Epithelial cell of proximal tubule (primary cell): ENCODE measurements at places on chromosomes 12 and 14. TPM values are rescaled to one million over a fixed set of nuclear protein-coding genes. Genes with fewer than 3 reads are reported as not detected.

Gene PLA2G1B
- total RNA-seq, result not detected in 2 replicates

Gene MTHFD1
- total RNA-seq, result 42.1 and 122 TPM in 2 replicates

GRCh38 chr12:101779626-101780025 is 40.4 kb upstream of the SYCP3 start:
- no peak for DNase-seq

- DNase-seq, result no peak
Observed at GRCh38 chr12:53193040-53193439, 12.3 kb upstream of the CSAD start.

DNA sequence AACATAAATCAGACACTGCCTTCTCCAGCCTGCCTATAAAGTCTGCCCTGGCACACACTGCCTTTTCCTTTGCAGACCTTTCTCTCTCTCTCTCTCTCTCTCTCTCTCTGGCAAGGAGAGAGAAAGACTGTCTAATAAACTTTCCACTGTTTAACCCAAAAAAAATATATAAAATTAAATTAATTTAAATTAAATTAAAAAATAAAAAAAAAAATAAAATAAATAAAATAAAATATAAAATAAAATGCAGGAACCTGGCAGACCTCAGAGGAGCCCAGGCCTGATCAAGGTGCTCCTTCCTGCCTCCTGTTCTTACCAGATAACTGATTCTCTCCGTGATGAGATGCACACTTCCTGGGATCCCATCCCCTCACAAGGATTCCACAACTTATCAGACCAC is 103.9 kb upstream of the VASH1 start:
- DNase-seq, result no peak

DNA sequence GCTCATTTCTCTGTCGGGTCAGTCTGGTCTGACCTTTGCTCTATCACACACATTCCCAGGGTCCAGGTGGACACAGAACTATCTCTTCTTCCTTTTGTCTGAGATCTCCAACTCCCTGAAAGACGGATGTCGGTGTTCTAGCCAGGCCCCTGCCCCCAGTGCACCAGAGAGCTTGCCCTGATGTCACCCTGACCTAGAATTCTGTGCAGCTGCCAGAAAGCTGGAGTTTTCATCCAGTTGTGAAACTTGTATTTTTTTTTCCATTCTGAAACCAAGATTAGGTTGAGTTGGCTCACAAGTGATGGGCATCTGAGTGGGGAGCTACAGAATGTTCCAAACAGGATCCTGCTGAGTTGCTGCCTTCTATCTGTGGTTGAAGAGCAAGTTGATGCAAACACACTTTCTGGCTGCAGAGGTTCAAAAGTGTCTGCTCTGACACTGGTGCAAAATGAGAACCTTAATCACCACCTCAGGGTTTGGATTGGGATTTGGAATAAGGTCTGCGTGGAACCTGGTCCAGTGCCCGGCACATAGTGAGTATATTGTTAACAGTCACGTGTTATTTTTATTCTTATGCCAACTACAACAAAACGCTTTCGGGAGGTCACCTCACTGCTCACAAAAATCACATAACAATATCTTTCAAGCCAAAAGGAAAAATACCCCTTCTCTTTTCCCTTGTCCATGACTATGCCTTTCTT is 211.5 kb downstream of the SLC15A4 start:
- DNase-seq, result no peak

DNA sequence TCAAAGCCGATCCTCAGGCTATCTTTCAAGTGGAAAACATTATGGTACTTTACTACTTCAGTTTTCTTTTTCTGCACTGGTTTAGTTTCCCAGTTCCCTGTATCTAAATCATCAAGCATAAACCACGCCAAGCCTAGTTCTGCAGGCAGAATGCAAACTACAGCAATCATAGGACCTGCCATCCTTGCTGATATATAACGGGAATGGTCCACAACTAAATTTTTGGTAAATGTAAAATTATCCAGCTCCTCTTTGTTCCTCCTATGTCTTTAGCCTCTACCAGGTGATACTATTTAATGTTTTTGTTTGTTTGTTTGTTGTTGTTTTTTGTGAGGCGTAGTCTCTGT is 19.3 kb upstream of the PALS1 start:
- no peak for DNase-seq

DNA sequence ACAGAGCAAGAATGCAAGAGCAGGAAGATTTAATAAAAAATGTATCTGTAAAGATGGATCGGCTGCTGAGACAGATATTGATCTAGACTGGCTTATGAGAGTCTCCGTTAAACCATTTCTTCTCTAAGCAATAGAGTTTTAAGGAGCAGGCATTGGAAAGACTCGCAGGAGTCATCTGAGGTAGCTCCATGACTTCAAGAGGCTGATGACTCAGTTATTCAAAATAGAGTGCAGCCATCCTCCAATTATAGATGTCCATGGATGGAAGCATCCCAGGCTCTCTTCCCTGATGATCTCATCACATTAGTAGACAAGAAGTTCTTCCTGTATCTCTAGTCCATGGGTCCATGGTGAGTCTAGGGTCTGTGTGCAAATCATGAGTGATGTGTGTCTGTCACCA is 638.3 kb upstream of the TMEM132C start:
- DNase-seq, result no peak
